ENCODE measurements at places on chromosomes 13 and 19.

DNA sequence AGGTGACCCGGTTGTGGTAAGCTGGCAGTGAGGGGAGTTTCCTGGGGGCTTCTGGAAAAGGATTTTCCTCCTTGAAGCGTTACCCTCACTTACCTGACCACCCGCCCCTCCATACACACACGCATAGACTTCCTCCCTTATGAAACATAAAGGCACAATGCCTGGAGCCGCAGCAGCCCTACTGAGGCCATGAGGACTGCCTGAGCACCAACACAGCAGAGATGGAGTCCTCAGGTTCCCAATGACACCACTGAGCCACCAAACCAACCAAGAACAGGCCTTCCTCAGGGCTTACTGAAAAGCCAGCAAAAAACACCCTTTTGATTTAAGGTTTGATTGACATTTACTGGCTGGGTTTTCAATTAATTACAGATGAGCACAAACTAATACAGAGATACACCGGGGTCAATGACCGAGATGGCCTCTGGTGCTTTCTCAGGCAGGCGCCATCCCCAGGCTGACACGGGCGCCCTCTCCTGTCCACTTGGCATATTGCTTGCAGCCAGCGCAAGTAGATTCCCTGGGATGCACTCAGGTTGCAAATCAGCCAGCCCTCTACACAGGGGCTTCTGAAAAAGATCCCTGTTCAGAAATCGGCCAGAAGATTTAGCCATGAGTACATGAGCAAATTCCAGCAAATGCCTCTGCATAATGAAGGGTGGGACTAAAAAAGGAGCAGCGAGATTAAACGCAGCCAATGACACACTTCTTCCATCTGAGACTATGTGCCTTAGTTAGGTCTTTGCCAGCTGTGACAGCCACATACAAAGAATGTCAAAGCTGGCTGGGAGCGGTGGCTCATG, 14.8 kb downstream of the OPA3 start:
- peak; percentile 50 for DNase-seq

DNA sequence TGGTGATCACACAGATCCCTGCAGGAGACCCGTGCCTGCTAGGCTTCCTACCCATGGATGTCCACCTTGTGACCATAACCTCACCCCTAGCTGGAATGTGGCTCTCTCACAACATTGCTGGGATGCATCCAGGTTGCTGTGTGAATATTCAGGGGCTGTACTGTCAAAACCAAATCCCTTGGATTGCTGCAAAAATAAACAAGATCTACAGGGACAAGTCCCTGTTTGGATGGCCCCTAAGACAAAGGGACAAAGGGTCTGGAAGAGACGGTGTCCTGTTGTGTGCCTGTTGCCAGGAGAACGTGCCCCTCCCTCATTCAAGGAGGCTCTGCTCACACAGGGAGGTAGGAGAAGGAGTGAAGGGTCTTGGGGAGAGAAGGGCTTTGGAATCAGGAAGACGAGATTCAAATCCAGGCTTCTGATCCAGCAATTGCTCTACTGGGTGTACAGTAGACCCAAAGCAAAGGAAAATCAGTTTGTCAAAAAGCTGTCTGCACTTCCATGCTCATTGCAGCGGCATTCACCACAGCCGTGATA, 89.2 kb upstream of the WASF3 start:
- peak; percentile 33 for DNase-seq

- DNase-seq, result peak; percentile 87
Measured at GRCh38 chr19:5340637-5341447, at the start of gene PTPRS. TSS of gene PTPRS (minus strand) at chr19:5340812. CDS start at chr19:5286140, 54,672 bp downstream.

DNA sequence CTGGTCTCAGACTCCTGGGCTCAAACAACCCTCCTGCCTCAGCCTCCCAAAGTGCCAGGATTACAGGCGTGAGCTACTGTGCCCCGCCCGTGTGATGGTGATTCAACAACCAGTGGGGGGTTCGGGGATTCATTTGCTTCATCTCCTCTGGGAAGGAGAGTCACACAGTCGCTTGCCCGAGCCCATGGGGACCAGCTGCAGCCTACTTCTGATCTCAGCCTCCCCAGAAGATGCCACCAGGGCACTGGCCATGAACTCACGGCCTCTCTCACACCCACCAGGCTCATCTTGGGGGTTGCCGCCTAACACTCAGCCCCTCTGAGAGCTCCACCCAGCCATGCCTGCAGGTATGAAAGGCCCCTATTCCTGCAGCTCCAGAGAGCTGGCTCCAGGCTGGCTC, 6.8 kb downstream of the TOMM40 start:
- no peak for DNase-seq

- peak; percentile 84 for DNase-seq
Measured at GRCh38 chr13:38685974-38686576, 802 bp upstream of the FREM2 start.

DNA sequence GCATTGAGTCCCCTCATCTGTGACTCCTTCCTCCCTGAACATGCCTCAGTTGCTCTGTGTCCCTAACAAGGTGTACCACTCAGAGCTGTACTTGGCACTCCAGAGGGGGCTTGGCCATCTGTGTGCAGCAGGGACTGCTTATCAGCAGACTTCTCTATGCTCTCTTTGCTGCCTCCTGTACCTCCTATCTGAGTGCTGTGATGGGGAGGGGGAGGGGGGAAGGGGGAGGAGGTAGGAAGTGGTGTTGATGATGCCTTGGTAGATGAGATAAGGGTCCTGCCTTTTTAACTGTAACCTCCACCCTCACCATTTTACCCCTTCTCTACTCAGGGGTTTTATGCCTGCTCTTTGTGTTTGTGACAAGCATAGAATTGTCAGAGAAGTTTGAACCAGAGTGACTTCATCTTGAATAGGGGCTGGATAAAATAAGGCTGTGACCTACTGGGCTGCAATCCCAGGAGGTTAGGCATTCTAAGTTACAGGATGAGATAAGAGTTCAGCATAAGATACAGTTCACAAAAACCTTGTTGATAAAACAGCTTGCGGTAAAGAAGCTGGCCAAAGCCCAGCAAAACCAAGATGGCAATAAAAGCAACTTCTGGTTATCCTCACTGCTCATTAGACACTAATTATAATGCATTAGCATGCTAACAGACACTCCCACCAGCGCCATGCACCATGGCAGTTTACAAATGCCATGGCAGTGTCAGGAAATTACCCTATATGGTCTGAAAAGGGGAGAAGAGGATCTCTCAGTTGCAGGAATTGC, 13.2 kb downstream of the PCDH8 start:
- peak; percentile 60 for DNase-seq

- peak; percentile 23 for DNase-seq
Measured at GRCh38 chr19:49058562-49058961, 1.0 kb upstream of the CGB7 start.

DNA sequence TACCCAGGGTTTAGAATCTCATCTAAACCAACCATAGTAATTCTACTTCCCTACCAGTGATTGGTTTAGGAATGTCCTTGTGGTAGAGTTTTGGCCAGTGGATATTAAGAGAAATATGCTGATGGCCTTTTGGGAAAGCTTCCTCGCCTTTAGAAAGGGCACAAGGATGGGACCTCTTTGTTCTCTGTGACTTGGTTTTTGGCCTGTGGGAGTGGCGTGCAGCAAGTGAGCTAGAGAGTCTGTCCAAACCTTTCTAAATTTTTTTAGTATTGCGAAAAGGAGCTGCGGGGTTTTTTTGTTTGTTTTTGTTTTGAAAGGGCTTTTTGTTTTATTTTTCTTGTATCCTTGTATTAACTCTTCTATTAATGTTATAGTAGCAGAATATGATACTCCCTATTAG, 20.6 kb downstream of the USPL1 start:
- no peak for DNase-seq

DNA sequence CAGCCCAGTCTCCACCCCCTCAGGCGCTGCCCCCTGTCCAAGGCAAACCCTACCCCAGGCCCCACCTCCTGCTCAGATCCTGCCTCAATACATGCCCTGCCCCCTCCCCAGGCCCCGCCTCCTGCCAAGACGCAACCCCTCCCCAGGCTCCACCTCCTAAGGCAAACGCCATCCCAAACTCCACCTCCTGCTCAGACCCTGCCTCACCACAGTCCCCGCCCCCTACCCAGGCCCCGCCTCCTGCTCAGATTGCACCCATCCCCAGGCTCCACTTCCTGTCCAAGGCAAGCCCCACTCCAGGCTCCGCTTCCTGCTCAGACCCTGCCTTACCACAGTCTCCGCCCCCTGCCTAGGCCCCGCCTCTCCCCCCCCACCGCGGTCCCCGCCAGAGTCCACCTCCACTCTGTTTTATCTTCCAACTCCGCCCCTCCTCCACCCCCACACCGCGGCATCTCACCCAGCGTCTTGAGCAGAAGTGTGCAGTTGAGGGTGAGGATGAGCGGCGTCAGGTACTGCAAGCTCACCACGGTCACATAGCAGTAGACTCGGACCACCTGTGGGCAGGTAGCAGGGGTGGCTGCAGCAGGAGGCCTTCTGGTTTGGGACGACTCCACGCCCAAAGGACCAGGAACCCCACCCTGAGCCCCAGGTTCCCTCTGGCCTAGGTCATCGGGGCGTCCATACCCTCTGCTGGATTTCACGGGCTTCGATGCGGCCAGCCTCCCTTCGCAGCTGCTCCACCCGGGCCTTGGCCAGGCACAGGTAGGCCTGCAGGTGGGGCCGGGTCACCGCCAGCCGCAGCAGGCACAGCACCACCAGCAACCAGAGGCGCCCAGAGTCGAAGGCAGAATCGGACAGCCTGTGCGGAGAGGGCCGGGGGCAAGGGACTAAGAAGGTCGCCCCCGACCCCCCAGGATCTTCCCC, 17.7 kb downstream of the TMEM161A start:
- DNase-seq, result peak; percentile 98

DNA sequence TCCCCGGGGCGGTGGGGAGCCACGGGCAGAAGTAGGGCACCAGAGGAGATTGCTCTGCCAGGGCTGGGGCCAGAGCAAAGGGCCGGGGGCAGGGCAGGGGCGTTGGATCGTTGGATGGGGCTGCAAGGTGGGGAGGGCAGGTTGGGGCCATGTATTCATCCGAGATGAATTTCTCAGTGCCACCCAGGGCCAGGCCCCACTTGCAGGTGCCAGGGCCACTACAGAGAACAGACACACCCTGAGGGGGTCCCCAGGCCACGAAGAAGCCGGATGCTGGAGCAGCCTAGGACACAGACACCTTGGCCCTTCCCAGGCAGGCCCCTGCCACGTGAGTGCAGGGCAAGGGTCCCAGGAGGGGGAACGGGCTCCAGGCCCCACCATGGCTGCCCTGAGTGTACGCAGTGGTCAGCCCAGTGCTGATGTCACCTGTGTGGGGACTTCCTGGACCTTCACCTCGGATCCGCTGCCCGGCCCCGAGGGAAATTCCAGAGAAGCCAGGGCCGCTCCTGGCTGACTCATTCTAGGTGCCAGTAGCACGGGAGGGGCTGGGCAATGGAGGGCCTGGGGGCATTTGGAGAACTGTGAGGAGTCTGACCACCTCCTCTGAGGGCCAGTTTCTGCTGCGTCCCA, 9.6 kb upstream of the SBNO2 start:
- DNase-seq, result no peak

DNA sequence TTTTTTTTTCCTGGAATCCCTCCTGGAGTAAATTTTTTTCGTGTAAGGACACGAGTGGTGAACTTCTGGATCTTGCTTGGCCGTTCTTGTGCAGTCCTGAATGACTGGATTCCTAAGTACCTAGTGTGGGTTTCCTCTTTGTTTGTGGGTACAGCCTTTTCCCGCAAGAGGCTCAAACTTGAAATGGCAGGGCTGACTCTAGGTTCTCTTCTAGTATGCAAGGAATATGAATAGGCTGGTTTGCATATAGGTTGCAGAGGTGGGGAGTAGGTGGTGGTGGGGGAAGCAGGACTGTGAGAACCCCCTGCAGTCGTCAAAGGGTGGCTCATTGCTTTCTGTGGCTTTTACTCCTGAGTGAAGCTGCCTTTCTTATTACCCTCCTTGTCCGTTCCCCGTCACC, 13.6 kb downstream of the UBAC2 start:
- DNase-seq, result no peak

GRCh38 chr13:43802511-43802910, 15.7 kb upstream of the ENOX1 start:
- DNase-seq, result peak; percentile 83

GRCh38 chr13:40452741-40453334, 213.6 kb downstream of the FOXO1 start:
- no peak for DNase-seq

Data from NCI-H69 (cell line).